Umbilical cord (tissue), 2 donors: ENCODE measurements at places on chromosomes 5 and 9. TPM values are rescaled to one million over a fixed set of nuclear protein-coding genes. Genes with fewer than 3 reads are reported as not detected.

GRCh38 chr5:124310453-124310852 lies 436.0 kb downstream of the ZNF608 start:
- no peak for DNase-seq

DNA sequence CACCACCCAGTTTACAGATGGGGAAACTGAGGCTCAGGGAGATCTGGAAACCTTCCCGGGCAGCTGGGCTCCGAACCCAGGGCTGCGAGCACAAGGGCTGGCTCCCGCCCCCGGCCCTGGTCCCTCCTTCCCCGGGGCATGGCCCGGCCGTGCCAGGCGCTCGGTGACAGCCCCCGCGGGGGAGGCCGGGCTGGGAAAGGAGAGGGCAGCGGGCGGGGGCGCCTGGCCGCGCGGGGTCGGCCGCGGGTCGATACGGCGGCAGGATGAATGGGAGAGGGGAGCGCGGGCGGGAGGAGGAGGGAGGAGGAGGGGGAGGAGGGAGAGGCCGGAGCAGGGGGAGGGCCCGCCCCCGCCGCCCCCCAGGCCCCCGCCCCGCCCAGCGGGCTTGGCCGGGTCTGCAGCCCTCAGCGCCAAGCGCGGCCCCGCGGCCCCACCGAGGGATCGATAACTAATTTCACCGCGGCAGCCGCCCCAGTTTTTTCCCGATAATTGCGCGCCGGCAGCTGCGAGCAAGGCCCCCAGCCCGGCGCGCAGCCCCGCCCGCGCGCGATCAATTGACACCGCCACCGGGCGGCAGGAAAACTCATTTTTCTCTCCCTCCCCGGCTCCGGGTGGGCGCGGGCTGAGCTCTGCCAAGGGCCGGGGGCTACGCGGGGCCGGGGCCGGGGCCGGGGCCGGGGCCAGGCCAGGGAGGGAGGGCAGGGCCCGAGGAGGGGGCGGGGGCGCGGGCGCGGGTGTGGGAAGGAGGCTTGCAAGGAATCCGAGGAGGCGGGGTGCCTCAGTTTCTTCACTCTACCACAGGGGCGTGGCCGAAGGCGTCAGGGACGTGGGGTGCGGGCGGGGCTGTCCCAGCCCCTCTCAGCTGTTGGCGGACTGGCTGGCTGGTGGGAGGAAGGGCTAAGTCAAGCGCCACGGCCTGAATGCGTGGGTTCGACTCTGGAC lies 52.1 kb downstream of the C9orf50 start:
- DNase-seq: peak; percentile 59

DNA sequence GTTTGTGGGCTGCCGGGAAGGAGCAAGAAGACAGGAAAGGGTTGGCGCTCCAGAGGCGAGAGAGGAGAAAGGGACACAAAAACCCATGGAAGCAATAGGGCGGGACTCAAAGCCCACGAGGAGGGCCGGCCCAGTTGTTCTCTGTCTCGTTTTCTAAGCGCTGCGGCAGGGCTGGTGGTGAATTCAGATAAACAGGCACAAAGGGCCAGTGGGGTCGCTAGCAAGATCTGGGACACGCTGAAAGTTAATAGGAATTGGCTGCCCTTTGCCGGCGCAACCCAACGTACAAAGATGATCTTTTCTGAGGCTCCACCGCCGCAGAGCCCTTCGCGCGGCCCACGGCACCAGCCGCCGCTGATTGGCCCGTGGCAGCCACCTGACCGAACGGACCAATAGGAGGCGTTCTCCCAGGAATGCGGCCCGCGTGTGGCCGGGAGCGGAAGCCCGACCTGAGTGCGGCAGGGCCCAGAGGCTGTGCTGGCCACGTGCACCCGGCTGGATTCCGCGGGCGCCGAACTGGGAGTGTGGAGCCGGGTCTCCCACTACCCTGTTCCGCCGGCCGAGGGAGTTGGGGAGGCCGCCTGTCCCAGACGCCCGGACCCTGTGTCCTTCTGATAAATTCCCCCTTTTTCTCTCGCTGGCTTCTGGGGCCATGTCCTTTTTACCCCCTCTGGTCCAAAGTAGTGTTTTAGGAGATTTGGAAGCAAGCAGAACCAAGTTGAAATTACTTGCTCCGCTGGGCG lies 16.8 kb upstream of the NSD1 start:
- peak; percentile 92 for DNase-seq

Gene PFN3
- total RNA-seq: not detected

Gene PPP3R2
- 3.6 TPM for total RNA-seq
